NCI-H187 treated with DMSO at 0.1 percent for 48 hours (cell line): ENCODE measurements at places on chromosomes 4 and X.

DNA sequence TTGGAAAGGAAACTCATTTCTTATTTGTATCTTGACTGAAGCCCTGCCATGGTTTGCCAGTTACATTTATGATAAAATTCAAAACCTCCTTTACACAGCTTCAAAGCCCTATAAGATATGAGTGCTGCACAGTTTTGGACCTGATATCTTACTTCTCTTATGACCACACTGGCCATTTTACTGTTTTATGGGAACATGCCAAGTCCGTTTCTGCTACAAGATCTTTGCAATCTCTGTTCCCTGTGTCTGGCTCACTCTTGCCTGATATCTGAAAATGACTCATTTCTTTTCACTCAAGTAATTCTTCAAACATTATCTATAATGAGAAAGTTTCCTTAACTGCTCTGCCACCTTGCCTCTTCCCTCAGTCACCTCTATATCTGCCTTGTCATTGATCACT lies 247.3 kb downstream of the SPOCK3 start:
- no peak for DNase-seq

- no peak for DNase-seq
Observed at GRCh38 chrX:154021131-154021611, 1.5 kb upstream of the IRAK1 start.

DNA sequence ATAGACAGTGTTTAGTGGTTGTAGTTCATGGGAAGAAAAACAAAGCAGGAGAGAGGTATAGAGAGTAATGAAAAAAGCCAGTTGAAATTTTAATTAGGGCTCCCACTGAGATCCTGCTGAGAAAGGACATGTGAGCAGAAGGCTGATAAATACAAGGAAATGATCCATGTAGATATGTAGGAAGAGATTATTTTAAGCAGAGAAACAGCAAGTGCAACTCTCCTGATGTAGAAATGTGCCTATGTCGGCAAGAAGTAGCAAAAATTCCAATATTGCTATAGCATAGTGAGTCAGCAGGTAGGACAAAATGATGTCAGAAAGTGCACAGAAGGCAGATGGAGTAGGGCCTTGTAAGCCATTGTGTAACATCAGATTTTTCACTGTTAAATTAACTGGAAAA lies 1027.3 kb downstream of the PCDH18 start:
- no peak for DNase-seq

GRCh38 chrX:20352935-20353336 lies 86.2 kb upstream of the RPS6KA3 start:
- DNase-seq: no peak

DNA sequence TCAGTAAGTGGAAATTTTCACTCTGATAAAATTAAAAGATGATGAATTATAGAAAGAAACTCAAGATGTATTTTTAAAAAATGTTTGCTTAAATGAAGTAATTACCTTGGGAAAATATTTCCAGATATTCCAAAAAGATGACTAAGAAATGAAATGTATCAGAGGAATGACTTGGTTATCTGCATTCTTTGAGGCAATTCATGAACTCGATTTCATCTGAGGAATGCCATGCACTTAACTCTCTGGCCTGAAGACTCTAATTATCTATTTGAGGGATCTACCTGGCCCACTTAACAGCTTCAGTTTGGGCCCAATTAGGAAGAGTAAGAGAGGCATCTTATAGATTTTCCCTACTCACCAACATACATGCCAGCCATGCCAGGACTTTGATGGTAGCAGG lies 182.3 kb downstream of the INPP4B start:
- no peak for DNase-seq

DNA sequence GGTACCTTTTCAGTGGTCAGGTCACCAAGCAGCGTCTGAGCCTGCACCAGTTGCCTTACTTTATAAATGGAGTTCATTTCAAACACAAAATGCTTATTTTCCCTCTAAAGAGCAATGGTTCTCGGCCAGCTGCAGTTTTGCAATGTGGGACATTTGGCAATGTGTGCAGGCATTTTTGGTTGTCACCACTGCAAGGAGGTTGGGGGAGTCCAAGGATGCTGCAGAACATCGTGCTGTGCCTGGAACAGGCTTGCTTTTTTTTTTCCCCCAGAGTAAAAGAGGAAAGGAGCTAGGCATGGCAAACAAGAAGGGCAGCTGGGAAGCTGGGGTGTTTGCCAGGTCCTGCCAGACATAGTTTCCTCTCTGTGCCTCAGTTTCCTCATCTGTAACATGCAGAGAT lies 115.6 kb downstream of the GPR143 start:
- DNase-seq: no peak

GRCh38 chr4:147899512-147899911 lies 167.6 kb downstream of the ARHGAP10 start:
- DNase-seq: no peak

DNA sequence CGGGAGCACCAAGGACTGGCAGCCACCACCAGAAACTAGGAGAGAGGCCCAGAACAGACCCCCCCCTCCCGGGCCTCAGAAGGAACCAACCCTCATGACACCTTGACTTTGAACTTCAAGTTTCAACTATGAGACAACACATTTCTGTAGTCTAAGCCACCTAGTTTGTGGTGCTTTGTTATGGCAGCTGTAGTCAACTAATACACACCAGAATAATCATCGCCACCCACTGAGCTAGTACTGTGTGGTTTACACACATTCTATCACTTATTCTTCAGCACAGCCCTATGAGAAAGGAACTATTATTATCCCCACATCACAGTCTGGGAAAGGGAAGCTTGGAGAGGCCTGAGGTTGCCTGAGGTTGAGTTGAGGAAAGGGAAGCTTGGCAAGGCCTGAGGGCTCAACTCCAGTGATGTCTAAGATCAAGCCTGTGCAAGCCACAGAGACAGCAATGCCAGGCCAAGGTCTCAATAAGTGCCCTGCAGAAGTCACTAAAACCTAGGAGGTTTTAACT lies 126.6 kb downstream of the FHDC1 start:
- no peak for DNase-seq
